Mammary epithelial cell (primary cell): ENCODE measurements at places on chromosomes 11 and 22.

- no peak for DNase-seq
Observed at GRCh38 chr22:31393893-31394292, 5.5 kb upstream of the DRG1 start.

DNA sequence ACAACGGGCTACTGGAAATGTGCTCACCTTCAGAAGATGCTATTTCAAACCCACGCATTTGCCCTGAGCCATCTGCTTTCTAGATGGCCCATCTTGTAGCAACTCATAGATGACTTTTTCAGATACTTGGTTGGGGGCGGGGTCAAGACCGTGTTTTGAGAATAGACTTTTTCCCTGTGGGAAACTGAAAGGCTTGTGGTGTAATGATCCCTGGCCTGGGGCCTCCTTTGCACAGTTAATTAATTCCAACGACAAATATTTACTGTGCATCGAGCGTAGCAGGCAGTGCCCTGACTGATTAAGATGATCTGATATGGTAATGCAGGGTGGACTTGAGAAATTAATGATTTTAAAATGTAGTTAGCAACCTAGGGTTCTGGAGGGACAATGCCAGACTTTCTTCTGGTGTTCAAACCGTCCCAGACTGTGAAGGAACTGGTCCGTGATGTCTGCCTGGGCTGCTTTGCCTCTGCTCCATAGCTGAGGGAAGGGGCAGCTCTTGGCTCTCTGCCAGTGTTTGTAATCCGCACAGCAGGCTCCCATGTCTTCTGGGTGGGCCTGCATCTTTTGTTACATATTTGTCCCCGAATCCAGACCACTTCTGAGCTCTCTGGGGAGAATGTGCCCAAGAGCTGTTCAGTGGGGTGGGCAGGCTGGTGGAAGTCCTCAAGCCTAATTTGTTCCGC is 84.8 kb downstream of the ADAMTS15 start:
- DNase-seq = no peak

GRCh38 chr11:68009391-68010089 is 587 bp upstream of the ALDH3B1 start:
- DNase-seq = peak; percentile 44

GRCh38 chr22:43222262-43222661 is 35.3 kb upstream of the TTLL12 start:
- no peak for DNase-seq

- DNase-seq = no peak
Observed at GRCh38 chr11:48099916-48100446, 116.6 kb upstream of the OR4B1 start.

DNA sequence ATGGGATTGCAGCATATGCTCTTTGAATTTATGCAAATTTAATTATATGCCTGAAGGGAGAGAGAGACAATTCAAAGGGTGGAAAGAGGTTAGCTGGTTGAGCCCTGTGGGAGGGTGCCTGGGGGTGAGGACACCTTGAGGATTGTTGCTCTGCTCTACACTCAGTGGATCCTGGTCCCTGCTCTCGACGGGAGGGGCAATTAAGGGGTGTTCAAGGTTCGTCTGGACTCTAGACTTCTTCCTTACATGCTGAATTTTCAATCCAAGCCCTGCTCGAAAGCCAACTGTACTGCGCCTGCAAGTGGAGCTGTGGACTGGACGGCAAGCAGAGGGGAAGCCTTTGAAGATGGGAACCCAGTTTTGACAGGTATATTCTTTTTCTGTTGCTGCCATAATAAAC is 15.5 kb upstream of the OR5M11 start:
- no peak for DNase-seq

GRCh38 chr11:117792241-117792640 is 4.8 kb downstream of the DSCAML1 start:
- no peak for DNase-seq

DNA sequence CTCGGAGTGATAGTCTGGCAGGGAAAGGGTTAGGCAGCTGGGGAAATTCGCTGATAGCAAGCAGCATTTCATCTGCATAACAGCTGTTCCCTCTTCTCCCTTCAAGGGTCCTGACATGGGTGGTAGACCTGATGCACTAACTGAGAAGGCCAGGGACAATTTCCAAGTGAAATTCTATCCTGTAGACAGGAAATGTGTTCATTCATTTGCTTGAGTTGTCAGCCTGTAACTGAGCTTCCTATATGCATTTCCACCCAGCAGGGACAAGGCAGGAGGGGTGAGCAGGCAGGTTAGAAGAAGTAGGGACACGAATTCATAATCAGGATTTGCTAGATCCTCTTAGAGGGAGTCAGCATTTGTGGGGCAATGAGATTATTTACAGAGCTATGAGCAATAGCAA is 154.3 kb upstream of the NCAM1 start:
- no peak for DNase-seq

DNA sequence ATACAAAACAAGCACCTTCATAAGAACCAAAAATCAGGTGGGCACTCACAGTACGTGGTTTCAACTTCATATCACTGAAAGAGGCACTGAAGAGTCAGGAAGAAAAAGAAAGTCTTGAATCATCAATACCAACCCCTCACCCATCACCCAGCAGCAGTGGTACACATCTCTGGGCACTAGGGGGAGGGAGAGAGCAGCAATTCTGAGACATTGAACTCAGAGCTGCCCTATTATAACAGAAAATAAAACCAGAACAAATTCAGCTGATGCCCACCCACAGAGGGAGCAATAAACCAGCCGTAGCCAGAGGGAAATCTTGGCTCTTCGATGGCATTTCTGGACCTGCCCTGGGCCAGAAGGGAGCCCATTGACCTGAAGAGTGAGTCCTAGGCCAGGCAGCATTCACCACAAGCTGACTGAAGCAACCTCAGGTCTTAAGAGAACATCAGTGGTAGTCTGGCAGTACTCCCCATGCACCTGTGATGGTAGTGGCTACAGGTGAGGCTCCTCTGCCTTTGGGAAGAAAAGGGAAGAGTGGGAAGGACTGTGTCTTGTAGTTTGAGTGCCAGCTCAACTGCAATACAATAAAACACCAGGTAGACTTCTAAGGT is 42.2 kb upstream of the FAM181B start:
- peak; percentile 51 for DNase-seq

GRCh38 chr11:124954590-124954955 is 571 bp downstream of the CCDC15 start:
- no peak for DNase-seq

DNA sequence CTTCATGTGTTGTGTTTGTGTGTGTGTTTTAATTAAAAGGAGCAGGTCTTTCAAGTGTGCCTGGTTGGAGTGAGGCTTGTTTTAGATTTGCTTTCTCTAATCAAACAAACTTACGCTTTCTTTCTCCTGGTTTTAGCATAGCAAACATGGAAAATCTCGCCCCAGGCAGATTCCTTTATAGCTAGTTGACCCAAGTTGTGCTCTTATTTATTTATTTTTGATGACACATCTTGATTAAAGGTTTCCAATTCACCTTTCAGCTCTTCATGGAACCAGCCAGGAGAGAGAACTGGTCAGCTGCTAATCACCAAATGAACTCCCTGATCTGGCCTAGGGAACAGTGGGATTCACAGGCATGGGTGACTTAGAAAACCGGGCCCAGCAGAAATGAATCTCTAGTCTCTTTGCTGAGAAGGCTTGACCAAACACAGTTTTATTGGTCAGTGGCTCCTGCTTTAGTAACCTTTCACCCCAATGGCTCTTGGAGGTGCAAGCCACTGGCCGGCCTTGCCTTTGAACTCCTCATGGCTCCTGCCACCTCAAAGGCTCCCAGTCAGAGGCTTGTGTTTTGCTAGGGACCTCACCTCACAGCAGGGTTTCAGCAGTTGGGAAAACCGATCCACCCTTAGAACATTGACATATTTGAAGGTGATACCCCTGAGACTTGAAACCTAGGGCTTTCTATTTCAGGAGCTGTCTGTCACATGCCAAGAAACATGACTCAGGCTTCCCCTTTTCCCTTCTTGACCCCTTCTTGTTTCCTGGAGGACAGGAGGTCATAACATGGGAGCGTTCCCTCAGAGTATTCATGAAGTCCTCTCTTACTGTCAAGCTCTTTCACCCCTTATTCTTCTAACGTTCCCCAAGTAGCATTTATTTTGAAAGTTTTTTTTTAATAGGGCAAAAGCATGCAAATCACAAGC is 48.8 kb downstream of the EXT2 start:
- no peak for DNase-seq

DNA sequence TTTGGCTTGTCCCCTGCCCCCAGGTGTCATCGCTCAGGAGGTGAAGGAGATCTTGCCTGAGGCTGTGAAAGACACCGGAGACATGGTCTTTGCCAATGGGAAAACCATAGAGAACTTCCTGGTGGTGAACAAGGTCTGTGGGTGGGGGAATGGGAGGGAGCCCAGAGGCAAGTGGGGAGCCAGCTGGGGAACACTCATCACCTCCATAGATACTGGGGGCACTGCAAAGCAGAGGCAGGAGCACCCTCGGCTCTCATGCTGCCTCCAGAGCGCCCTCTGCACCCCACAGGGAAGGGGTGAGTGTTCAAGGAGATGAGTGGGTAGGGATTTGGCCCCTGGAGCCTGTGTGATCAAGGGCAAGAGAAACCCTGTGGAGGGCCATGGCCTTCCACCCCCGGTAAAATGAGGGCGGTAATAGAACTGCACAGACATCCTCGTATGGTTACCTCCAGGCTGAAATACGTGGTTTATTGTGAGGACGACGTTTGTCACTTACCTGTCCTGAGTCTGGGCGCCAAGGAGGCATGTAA is 14.0 kb downstream of the TMEM258 start:
- no peak for DNase-seq

- no peak for DNase-seq
Observed at GRCh38 chr22:39284983-39285382, 34.4 kb downstream of the RPL3 start.

GRCh38 chr11:8650401-8650990 is 32.0 kb downstream of the TRIM66 start:
- no peak for DNase-seq

DNA sequence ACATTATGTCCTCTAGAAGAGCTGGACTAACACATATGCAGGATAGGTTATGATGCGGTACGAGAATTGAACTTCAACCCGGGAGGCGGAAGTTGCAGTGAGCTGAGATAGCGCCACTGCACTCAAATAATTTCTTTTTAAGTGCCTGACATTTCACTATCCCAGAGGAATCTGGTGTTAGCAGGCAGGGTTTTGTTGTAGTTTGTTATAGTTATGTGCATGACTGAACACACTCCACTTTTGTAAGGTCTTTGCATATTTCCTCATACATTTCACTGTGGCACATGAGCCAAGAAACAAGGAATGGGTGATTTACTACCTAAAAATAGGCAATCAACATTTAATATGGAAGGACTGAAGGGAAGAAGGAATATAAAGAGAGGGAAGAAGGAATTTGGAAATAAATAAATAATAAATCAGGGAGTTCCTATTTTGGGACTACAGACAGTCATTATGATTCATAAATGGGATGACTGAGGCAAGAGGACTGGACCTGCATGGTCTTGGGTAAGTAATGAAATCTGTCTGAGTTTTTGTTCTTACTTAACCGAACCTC is 8.7 kb upstream of the HIPK3 start:
- DNase-seq = peak; percentile 48

DNA sequence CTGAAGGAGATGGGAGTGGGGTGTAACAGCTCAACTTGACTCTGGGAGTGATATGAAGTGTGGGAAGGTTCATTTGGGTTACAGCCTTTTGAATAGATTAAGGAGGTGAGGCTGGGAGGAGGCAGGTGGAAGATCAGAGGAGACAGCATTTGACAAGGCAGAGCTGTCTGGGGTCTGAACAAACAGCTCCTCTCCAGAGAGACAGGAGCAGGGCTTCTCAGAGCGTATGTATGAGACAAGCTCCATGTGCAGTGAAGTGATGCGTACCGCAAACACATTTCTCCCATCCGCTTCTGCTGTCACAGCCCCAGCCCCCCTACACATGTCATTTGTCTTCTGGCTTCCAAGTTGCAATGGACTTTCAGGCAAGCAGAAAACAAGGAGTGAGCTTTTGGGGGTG is 137.1 kb upstream of the E2F8 start:
- no peak for DNase-seq

DNA sequence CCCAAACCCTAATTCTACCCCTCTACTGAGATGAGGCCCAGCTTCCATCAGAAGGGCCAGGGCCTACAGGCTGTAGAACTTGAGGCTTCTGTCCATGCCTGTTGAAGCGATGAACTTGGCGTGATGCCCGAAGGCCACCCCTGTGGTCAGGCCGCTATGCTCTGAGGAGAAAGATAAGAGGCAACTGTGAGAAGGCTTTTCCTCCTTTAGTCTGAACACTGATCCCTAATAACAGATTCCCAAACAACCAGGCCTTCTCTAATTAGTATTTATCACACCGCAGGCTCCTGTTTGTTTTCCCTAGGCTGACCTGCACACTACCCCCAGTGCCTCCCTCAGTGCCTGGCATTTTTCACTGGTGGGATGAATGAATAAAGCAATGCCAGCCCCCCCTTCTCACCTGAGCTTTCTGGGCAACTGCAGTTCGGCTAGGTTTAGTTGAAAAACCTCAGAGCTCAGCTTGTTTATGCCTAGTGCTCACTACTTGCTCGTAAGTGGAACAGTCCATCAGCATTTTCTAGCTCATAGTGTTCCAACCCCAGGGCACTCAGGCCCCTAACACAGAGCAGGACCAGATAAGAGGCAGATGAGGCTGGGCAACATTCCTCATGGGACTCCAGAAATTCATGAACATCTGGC is 15.2 kb downstream of the PRPF19 start:
- DNase-seq = no peak

DNA sequence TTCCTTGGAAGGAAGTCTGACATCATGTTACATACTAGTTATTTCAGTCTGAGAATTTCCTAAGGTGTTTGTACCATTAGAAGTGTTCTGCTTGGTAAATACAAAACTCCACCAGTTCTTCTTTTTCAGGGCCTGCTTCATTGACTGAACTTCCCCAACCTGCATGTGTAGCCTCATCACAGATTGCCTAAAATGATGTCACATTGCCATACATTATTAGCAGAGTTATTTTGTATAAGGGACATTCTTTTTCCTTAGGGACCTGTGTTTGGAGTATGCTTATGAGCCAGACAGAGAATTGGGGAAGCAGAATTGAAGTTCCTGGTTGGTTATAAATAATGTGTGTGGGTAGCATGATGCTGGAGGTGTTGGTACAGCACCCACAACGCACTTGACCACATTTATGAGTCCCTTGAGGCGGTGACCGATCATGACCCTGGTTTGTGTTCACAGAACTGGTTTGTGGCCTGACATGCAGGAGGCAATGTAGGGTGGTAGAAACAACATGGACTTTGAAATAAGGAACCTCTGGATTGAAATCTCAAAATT is 16.4 kb upstream of the MMP7 start:
- no peak for DNase-seq
